EH (cell line): ENCODE measurements at places on chromosomes 7 and 10.

GRCh38 chr7:87473192-87473591 is 2.3 kb downstream of the ABCB4 start:
- no peak for DNase-seq

- no peak for DNase-seq
These were observed 176.3 kb downstream of the FANK1 start for GRCh38 chr10:126072622-126073021.

- DNase-seq = no peak
These were observed 339.8 kb downstream of the SEMA3D start for GRCh38 chr7:84847038-84847437.

GRCh38 chr7:37395618-37396259 is 52.9 kb downstream of the ELMO1 start:
- DNase-seq = no peak

- DNase-seq = no peak
These were observed 503 bp downstream of the CROT start for GRCh38 chr7:87345962-87346371.

GRCh38 chr10:17021656-17022465 is 107.8 kb downstream of the CUBN start:
- no peak for DNase-seq

DNA sequence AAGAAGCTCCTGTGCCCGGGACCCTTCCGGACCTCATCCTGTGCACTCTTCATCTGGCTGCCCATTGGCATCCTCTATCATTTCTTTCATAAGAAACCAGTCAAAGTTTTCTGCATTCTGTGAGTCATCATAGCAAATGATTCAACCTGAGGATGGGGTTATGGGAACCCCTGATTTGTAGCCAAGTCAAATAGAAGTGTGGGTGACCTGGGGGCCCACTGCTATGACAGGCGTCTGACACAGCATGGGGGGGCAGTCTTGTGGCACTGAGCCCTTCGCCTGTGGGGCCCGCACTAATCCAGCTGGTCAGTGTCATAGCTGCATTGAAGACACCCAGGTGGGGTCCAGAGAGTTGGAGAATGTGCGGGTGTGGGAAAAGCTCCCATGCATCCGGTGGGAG is 230.4 kb downstream of the USP6NL start:
- no peak for DNase-seq

DNA sequence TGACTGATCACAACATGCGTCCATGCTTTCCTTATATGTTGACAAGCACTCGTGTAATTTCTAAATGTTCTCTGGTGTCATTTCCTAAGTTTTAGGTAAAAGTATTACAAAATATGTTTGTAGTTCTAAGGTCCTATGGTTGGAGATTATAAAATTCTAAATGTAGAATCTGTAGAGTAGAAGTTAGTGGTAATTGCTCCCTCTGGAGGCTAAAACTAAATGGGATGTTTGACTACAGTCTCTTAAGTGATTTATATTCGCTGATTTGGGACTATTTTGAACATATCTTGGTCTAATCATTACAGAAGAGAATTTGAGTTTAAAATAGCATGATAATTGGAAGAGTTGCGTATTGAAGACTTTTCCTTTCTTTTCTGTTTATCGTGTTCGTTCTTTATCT is 74.1 kb downstream of the ZMYND11 start:
- DNase-seq = peak; percentile 34

DNA sequence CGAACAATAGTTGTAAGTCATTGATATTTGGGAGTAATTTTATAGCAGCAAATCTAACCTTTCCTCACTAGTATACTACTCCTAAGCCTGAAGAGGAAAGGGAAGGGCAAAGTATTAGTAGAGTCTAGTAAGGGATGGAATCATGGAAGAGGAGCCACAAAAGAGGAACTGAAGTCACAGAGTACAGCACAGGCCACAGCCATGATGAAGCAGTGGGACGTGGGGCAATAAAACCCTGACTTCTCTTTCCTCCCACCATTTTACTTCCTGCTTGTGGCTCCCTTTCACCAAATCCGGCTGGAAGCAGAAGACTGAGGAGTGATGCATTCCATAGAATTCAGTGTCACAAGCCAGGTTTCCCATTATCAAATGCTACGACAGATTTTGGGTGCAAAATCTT is 58.7 kb downstream of the CABCOCO1 start:
- DNase-seq = no peak

DNA sequence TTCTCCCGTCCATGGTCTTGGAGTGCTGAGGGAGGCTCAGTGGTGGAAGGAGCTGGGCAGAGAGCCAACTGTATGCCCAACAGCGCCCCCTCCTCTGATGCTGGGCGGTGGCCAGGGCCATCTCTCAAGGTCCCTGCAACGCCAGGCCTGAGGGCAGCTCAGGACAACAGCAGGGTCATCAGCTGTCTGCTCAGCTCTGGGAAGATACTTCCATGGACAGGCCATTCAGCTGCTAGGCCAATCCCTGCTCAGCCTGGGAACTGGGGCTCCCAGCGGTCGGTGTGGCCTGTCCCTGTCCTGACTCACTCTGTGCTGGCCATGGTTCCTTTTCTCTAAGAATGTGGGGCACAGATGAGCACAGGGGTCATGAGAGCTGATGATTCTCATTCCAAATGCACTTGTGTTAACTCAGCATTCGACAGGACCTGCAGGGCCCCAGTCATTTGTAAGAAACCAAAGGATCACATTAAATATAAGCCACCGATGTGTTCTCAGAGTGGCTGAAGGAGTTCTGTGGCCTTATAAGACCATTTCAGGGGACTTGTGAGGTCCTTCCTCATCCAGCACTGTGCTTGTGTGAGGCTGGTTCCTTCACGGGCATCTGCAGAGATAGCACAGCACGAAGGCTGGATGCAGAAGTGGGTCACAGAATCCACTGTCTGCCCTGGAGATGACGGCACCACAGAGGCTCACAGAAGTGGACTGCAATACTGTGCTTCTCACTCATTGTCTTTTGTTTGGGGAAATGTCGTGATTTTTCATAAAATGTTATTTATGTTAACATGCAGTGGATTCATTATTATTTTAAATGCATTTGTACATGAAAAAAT is 73.0 kb downstream of the ADCY1 start:
- DNase-seq = peak; percentile 16

GRCh38 chr7:147971606-147972110 is 618.9 kb upstream of the C7orf33 start:
- DNase-seq = no peak

DNA sequence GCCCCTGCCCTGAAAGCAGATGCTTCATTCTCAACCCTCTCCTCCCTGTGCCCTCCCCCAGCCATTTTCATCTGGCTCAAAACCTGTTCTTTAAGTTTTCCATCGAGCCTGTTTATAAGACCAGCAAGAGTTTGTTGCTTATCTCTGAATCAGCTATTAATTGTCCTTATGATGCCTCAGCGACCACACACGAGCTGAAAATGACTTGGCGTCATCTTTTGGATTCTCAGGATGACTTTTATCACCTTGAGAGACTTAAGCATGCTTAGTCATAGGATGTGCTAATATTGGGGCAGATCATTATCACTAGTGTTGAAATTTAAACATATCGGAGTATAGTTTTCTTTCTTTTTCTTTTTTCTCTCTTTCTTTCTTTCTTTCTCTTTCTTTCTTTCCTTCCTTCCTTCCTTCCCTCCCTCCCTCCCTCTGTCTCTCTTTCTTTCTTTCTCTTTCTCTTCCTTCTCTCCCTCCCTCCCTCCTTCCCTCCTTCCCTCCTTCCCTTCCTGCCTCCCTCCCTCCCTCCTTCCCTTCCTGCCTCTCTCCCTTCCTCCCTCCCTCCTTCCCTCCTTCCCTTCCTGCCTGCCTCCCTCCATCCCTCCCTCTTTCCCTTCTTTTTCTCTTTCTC is 184.5 kb downstream of the PHTF2 start:
- peak; percentile 54 for DNase-seq

- peak; percentile 22 for DNase-seq
These were observed 50.1 kb upstream of the ADRB1 start for GRCh38 chr10:113993489-113993991.

DNA sequence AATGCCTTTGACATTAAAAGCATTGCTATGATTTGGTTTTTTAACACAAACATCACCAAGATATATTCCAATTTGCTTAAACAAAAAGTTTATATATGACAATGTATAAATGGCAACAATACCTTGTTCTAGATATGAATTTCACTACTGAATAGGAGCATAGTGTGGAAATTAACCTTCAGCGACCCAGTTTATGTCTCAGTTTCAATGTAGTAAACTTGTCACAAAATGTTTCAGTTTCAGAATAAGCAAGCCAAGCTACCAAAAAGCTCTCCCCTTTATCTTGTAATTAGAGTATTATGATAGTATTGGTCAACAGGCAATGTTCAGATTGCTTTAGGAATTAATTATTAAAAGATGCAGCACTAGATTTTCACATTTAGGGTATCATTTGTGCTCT is 99.6 kb upstream of the PCDH15 start:
- DNase-seq = no peak

- peak; percentile 95 for DNase-seq
These were observed 37.7 kb downstream of the LRMDA start for GRCh38 chr10:75469006-75469616.

DNA sequence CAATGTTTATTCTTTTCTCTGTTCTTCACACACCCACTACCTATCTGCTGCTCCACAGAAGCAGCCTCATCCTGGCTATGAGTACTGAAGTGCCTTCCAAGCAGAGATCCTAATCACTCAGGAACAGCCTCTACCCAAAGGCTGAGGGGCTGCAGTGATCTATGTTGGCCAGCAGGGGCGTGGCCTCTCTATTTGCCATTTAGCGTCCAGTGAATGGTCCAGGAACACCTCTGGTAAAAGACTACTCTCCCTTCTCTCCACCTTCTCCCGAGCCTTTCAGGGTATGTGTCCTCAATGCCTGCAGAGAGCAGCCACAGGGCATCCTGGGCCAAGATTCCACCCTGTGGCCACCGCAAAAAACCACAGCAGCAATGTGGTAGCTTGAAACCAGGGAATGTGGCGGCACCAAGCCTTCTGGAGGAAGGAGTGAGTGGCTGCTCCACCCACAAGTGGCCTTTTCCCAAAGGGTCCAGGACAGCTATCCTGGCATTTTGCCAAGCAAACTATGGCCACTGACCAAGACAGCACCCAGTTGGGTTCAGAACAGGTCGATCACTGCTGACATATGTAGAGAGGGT is 70.9 kb downstream of the SYPL1 start:
- DNase-seq = peak; percentile 59

DNA sequence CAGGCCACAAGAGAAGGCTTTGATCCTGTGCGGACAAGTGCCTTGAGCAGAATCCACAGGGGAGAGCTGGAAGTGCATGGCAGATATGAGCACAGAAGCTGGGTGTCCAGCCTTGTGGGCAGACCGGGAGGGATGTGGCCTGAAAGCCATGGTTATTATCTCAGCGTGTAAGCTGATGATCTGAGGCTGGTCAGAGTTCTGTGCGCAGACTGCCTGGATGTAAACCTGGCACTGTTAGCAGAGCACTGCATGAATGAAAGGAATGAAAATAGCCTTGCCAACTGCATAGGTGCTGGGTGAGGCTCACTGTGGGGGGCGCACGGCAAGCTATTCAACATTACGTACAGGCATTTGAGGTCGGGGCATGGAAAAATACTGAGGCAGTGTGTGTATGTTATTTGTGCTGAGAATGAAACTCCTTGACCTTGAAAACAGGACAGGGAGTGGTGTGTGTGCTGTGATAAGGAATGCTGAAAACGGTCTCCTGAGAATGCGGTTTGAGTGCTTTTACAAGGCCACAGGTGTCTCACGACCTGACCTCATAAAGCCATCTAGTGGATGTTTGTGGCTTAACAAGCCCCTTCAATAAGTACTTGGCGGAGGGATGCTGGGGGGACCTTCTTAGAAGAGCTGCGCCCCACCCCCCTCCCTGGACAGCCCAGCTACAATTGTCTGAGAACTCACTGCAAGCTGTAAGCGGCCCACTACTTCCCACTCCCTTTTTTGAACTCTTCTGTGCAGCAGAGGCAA is 18.7 kb downstream of the AKR1C1 start:
- peak; percentile 18 for DNase-seq

- DNase-seq = no peak
These were observed 48.7 kb downstream of the MYPN start for GRCh38 chr10:68158031-68158430.

DNA sequence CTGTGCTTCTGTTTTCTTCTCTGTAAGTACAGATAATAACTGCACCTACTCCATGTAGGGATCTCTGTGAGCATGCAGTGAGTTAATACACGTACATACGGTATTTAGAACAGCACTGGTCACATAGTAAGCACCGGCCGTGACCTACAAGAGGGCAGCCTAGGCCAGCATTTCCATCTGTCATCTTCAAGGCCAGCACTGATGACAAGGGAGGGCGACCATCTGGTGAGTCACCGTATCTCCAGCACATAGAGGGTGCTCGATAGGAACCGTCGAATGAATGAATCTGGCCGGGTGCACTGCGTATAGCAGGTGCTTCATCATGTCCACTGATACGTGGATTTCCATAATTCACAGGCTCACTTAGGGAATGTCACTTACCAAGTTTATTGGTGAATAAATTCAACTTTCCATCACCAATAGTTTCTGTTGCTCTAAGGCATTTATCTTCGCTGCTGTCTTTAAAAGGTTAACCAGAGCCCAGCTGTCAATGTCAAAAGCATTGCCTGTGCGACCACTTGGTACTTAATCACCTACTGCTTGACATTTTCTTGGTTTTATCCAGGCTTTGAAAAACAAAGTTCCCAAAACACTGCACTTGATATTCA is 8.3 kb downstream of the NOD1 start:
- DNase-seq = peak; percentile 34

- no peak for DNase-seq
These were observed 781.6 kb upstream of the PHF14 start for GRCh38 chr7:10192074-10192473.

- peak; percentile 89 for DNase-seq
These were observed 98.0 kb upstream of the GATA3 start for GRCh38 chr10:7956508-7956907.

- DNase-seq = no peak
These were observed 7.8 kb upstream of the ANKRD2 start for GRCh38 chr10:97564776-97565175.

- DNase-seq = no peak
These were observed 11.1 kb upstream of the PARD3 start for GRCh38 chr10:34826221-34826620.

DNA sequence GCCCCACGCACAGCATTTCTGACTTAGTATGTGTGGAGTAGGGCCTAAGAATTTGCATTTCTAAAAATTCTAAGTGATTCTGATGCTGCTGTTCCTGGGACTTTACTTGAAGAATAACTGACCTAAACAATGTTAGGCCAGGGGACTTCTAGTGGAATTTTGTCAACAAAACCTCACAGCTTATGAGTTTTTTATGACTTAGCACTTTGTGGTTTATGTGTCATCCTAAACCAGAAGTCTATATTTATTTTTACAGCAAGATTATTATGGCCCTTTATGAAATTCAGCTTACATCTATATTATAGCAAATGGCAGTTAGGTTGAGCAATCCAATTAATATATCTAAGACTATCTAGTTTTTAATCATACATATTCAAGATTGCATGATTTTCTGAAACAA is 24.6 kb upstream of the BET1 start:
- peak; percentile 53 for DNase-seq

DNA sequence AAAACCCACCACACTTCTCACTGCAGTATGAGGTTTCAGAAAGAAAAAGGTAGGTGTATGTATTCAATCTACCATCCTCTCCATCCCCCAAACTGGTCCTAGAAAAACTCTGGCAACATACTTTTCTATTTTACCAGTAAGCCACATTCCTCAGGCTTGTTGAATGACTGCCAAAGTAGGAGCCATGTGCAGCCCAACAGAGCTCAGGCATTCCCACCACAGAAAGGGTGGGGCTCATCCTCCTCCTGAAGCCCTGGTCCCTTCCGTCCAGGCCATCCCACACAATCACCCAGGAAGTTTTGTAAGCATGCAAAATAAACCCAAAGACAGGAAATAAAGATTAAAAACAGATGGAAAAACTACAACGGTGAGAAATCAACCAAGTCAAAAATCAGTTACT is 57.2 kb downstream of the MAD1L1 start:
- peak; percentile 100 for DNase-seq

GRCh38 chr10:108653531-108653930 is 1269.8 kb downstream of the XPNPEP1 start:
- no peak for DNase-seq
